ENCODE measurements at places on chromosomes 16 and 17. TPM values are rescaled to one million over a fixed set of nuclear protein-coding genes. Genes with fewer than 3 reads are reported as not detected.

DNA sequence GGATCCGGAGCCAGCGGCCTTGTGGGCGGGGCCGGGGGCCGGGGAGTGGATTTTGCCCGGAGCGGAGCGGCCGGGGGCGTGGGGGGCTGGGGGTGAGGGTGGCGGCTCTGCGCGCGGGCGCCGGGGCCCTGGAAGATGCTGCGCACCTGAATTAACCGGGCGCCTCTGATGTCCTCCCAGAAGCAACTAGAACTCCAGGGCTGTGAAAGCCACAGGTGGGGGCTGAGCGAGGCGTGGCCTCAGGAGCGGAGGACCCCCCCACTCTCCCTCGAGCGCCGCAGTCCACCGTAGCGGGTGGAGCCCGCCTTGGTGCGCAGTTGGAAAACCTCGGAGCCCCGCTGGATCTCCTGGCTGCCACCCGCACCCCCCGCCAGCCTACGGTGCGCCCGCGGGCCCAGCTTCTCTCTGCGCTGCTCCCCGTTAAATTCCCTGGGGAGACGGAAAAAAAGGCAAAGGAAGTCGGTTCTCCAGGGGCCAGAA lies 549 bp downstream of the SLC26A11 start:
- DNase-seq = no peak

Gene CDH11
- total RNA-seq = 86.3 TPM

DNA sequence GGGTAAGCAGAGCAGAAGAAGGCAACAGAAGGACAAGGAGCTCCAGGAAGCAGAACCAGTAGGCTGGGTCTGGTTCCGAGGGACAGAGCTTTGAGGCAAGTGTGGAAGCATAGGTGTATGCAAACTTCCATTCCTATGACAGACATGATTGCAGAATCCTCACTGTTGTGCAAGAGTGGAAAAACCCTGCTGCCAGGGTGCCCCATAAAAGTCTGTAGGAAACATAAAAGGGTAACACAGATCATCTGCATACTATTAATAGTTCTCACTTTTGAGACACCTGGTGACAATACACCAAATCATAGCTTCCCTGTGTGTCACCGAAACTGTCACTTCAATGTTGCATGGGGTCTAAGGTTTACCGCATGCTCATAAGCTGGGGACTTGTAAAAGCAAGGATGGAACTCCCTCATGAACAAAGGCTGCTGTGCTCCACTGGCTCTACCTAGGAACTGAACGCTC lies 39.7 kb downstream of the ARHGAP17 start:
- no peak for DNase-seq

- no peak for DNase-seq
Measured at GRCh38 chr17:80861892-80862291, 129.7 kb upstream of the CHMP6 start.

DNA sequence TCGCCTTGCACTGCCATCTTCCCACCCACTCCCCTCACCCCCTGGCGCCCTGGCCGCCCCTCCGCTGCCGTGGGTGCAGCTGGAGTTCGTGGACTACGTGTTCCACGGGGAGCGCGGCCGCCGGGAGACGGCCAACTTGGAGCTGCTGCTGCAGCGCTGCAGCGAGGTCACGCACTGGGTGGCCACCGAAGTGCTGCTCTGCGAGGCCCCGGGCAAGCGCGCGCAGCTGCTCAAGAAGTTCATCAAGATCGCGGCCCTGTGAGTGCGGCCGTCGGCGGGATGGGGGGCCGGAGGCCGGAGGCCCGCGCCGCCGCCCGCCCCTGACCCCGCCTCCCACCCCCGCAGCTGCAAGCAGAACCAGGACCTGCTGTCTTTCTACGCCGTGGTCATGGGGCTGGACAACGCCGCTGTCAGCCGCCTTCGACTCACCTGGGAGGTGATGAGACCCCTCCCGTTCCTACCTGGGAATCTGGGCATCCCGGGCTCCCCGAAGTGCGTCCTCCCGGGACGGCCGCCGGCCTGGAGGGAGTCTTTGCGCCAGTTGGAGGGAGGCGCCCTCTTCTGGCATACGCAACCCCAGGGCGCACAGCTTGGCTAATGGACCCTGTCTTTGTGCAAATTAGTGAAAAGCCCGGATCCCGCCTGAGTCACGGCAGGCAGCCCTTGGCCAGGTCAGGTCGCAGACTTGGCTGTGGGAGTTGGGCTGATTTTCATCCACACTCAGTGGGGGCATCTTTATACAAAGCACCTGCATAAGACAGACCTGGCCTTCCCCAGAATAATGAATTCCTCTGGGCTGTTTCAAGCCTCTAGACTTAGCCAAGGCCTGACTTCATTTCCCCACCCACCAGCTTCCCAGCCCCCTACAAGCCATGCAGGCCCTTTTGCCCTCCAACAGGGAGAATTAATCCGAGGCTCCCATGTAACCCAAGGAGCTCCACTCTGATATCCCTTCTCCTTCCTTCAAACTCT lies 14.3 kb downstream of the RAPGEFL1 start:
- peak; percentile 87 for DNase-seq

Gene GP2
- 4.8 TPM for total RNA-seq

- DNase-seq = no peak
Measured at GRCh38 chr16:7680296-7680695, 347.7 kb downstream of the RBFOX1 start.

GRCh38 chr17:7849130-7849750 lies 5.6 kb upstream of the TMEM88 start:
- no peak for DNase-seq

Gene MILR1
- total RNA-seq = 29.8 TPM

Gene ACSM5
- total RNA-seq = 5.8 TPM

GRCh38 chr17:64984181-64984580 lies 64.9 kb upstream of the LRRC37A3 start:
- no peak for DNase-seq

All from aorta (tissue), 5 donors.